ENCODE measurements at places on chromosomes 1 and 21.

DNA sequence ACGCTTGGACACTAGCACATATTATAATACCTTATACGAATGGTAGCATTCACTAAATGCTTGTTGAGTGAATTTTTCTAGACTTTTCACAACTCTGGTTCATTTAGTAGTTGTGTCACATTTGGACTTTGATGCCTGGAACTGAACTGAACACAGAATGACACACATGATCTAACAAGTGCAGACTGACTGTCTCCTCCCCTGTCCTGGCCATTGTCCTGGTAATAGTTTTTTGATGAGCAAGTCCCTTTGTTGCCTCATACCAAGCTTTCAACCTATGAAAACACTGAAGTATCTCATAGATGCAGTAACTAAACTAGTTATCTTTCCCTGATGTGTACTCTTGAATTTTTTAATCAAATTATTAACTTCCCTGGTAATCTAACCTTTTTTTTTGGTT lies 66.4 kb downstream of the LRRC8D start:
- DNase-seq = no peak

DNA sequence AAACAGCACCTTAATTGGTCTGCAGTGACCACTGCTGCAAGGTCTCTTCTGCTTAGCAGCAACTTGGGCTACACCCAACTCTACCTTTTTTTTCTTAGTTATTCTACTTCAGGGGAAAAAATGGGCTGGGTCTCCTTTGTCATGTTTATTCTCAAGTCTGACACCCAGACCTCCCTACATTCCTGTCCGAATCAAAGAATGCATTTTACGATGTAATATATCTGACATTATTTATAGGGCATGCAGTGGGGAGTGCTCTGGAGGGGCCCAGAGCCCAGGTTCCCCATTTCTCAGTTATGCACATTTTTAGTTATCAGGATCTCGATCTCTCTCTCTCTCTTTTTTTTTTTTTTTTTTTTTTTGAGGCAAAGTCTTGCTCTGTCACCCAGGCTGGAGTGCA lies 50.5 kb downstream of the OPTC start:
- DNase-seq = no peak

GRCh38 chr1:42931108-42931539 lies 27.5 kb downstream of the SLC2A1 start:
- peak; percentile 39 for DNase-seq

GRCh38 chr1:147630022-147630421 lies 40.3 kb downstream of the ACP6 start:
- no peak for DNase-seq

DNA sequence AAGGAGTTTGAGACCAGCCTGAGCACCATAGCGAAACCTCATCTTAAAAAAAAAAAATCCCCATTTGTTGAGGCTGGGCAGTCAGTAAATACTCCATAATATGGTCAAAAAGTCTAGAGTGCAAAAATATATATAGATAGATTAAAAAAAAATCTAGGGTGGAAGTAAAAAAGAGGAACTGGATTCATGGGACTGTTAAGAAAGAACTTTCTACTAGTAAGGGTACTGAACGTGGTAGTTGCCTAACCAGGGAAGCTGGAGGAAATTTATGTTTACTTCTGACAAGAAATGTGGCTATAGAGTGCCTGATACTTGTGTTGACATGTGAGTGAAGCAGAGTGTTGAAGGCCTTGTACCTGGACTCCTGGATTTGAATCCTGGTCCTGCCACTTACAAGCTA lies 265.9 kb upstream of the FAM78B start:
- no peak for DNase-seq

GRCh38 chr1:29415156-29415830 lies 179.0 kb downstream of the PTPRU start:
- peak; percentile 52 for DNase-seq

DNA sequence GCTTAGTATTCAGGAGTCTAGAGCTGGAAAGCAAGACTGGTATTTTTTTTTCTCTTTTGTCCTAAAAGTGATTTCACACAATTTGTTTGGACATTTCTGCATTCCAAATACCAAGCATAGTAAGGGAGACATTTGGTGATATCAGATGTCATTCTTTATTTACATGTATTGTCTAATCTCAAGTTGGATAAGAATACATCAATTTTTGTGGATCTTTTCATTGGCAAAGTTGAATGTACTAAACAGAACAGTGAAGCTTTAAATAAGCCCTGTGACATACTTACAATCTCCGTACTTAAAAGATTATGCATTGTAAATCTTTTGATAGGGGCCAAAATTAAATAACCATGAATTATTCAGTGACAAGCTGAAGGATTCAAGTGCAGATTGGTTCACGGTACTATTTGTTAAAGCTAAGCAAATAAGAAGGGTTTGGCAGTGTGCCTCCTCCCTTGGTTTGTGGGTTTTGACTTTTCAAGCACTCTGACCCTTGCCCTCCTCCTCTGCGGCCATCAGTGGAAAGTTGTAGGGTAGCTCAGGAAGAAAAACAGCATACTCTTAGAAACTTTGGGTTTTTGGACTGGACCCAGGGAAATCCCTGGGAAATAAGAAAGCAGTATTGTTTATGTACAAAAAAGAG lies 663.7 kb downstream of the ADGRL2 start:
- peak; percentile 30 for DNase-seq

DNA sequence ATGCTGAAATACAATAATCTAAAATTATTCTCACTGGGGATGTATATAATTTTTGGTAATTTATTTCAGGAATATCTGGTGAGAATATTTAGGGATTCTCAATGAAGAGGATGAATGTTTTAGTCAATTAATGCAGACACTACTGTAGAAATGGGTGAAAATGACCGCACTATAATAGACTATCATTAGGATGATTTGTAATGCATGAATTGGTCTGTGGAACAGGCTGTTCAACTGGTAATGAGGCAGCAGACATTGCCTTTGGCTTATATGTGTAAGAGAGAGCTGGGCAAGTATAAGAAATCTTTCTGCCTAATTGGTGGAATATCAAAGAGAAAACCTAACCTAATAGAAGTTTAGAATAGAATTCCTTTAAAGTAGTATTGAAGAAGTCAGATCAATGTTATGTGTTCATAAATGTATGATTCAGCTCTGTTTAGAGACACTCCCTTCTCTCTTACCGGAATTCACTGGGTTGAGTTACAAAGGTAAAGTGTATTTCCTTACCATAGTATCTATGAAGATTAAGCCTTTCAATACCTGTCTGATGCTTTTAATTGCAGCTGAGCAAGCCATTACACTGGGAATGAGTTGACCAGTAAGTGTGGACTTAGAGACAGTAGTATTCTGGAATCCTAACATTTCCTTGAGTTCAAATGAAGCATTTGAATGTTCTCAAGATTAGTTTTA lies 274.5 kb downstream of the S1PR1 start:
- no peak for DNase-seq

DNA sequence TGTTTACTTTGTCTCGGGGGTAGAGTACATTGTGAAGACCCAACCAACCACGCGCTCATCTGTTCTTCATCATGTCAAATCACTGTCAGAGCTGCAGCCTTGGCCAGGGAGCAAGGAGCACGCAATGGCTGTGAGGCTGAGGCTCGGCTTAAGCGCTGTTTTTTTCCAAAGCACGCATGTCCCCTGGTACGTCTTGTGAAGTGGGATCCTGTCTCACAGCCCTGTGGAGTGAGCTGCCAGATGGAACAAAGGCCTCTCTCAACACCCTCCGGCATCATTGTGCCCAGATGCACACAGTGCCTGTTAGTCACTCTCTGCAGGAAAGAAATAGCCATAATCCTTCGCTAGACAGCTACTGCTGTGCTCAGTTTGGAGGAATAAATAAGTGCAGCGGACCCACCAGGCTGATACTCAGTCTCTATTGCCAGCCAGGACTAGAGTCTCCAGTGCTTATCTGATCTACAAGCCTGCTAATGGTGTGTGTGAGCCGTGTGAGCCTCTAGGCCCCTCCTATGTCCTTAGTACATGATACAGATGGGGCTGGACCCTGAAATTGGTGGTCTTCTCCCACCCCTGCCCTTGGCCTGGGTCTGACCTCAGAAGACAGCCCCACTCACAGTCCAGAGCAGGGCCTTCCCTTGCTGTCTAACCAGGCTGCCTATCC lies 91.3 kb upstream of the COA6 start:
- peak; percentile 84 for DNase-seq

- no peak for DNase-seq
These were observed 248.6 kb downstream of the MATN1 start for GRCh38 chr1:30474818-30475200.

All from NCI-H524 (cell line).